ENCODE measurements at places on chromosomes 4 and X.

DNA sequence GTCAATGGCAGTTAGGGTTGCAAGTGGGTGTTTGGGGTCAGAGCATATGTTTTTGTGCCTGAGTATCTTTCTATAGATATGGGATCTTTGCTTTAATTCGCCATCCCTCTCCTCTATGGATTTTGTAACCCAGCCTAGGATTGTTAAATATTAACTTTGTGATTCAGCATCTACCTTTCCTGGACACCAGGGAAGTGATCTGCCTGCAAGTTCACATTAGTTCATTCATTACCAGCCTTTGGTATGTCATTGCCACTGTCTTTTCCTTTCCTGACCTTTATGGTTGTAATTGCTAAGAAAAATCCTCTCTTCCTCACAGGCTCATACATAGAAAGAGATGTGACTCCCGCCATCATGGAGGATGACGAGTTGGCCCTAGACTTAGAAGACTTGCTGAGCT lies 73.8 kb downstream of the KIT start:
- DNase-seq, result no peak

DNA sequence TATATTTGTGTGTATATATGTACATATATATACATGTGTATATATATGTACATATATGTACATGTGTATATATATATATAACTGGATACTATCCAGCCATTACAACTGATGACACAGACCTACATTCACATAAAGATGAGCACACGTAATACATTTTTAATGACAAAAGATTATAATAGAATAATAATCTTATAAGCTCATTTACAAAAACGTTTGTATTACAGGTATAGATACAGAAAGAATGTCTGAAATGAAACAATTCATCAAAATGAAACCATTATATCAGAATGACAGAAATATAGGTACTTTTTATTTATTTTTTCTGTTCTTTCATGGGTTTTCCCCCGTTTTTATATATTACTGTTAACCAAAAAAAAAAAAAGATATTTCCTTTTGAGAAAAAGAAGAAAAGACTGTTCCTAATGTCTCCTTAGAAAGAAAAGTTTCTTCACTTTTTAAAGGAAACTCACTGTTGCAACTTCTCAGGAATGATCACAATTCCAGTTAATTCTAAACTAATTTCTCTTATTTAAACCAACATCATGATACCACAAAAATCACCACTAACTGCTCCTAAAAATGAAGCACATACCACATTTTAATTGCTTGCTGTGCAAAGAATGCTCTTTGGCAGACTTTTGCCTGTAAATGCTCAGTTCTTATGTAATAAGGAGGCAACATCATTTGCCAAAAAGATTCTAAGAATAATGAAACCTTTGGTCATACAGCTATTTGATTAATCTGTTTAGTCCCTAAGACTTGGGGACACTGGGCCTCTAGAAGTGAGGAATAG lies 18.9 kb downstream of the LEF1 start:
- no peak for DNase-seq

DNA sequence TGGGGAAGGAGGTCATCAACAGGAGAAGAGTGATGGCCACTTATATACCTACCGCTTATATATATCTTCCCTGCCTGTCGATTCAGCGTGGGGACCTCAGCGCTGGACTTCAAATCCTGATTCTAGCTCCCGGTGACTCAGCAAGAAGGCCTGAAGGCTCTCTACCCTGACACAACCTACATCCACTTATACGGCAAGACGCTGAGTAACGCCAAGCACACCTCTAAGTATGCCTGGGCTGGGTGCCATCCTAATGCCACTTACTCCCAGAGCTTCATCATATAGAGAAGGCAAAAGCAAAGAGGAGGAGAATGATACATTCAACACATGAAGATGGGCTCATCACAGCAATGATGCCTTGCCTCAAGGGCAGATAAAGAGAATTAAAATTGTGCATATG lies 198.3 kb downstream of the CHIC2 start:
- DNase-seq, result no peak

DNA sequence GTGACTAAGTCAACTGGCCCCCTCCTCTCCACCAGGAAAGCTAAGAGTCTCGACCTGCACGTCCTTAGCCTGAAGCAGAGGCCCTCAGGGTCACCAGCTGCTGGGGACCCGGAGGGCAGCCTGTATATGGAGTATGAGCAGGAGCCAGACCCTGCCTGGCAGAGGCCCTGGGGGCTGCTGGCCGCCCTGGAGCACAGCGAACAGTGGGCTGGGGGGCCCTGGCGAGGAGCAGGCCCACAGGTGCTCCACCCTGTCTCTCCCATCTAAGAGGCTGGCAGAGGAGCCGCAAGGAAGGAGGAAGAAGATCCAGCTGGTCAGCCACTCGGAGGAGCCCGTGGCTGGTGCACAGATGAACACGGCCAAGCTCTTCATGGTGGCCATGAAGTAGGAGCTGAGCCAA lies 61.2 kb downstream of the ALPK1 start:
- no peak for DNase-seq

Data from retina (tissue), 1 donor.